ENCODE measurements at places on chromosomes 3 and 15. TPM values are rescaled to one million over a fixed set of nuclear protein-coding genes. Genes with fewer than 3 reads are reported as not detected.

DNA sequence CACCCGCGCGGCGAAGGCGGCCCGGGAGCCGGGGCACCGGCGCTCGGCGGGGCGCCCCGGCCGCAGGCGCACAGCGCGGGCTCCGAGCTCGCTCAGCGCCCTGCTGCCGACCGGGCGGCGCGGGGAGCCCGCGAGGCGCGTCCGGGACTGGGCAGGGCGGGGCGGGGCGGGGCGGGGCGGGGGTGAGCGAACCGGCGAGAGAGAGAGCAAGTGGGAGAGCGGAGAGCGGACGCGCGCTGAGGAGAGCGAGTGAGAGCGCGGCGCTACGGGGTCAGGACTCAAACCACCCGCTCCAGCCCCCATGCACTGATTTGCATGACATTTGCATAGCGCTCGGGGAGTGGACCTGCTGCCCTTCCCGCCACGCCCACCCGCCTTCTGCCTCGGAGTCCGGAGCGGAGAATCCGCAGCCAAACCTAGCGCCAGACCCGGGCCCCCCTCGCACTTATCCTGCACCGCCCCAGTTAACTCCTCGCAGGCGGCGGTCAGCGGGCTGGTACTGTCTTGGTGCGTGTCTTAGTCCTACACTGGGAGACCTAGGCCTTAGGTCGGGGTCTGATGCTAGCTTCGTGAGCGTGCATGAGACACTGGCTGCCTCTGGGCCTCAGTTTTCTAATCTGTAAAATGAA, at the start of gene MYLK:
Gene MYLK, minus strand, starts transcription at position 130 of the 629 bp plus-strand sequence. CDS start 90,491 bp downstream, outside the sequence.
- DNase-seq = no peak

- no peak for DNase-seq
These were observed 223.7 kb downstream of the ITPR1 start for GRCh38 chr3:4716706-4717362.

PDIA5 gene
- total RNA-seq = 29.6 TPM

DNA sequence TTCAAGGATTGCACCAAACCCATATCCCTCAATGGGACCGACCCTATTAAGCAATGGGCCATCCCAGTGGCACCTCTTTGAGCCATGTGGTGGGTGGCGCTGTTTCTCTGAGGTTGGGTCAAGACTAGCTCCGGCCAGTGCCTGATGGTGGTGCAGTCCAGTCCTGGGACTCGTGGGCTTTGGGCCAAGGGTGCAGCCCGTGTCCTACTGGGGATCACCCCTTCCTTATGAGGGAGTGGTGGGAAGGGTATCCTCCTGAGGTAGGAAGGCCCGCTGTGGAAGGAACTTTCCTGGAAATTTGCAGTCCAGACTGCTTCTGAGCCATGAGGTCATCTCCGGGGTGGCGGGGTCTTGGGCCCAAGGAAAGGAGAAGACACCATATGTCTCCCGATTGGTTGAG, 231.6 kb downstream of the SNRPN start:
- no peak for DNase-seq

TRPM1 gene
- total RNA-seq = not detected

SMCO1 gene
- not detected for total RNA-seq

All from activated T-cell treated with anti-CD3 and anti-CD28 coated beads, Interleukin-2, amount 50 U/mL, for 4 hours (primary cell).